ENCODE measurements at places on chromosomes 11 and 22.

DNA sequence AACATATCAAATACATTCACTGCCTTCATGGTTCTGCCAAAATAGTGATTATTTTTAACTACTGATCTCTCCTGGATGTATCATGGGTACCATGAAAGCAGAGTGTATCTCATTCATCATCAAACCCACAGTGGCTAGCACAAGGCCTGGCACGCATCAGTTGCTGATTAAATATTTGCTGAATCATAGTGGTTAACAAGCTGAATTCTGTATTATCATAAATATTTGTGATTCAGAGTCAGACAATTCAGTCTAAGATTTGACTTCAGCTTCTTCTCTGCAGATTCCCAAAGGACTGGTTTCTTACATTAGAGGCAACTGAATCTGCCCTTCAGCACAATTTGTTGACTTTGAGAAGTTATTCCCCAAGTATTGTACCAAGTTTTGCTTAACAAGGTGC, 715.8 kb upstream of the LRRC4C start:
- no peak for DNase-seq

- no peak for DNase-seq
Measured at GRCh38 chr22:23504516-23504915, 75.6 kb downstream of the IGLL1 start.

DNA sequence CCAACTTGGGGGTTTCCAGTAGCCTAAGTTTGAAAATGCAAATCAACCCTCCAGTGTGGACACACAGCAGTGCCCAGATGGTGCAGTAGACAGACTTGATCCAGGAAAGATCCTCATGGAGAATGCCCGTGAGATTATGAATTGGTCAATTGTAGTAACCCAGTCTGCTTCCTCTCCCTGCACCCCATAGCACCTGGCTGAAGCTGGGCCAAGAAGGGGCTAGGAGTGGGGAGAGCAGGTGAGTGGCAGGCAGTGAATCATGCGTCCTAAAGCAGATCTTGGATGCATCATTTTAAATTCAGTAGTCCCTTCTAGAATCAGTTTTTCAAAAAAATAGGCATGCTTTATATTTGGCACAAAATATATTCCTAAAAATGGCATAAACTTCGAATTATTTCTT, 52.2 kb downstream of the CYB5R2 start:
- no peak for DNase-seq

GRCh38 chr11:2751523-2752203, 51.9 kb upstream of the KCNQ1OT1 start:
- DNase-seq = no peak

DNA sequence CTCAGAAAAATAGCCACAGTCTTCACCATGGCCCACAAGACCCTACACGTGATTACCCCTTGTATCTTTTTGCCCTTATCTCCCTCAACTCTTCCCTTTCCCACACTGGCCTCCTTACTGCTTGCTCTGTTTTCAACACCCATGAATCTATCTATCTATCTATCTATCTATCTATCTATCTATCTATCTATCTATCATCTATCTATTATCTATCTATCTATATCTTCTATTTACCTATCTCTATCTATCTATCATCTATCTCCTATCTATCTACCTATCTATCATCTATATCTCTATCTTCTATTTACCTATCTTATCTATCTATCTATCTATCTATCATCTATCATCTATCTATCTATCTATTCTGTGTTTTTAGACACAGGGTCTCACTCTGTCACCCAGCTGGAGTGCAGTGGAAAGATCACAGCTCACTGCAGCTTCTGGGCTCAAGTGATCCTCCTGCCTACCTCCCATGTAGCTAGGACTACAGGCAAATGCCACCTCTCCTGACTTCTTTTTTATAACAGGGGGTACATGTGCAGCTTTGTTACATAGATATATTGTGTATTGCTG, 54.2 kb downstream of the CNTF start:
- no peak for DNase-seq

- no peak for DNase-seq
Measured at GRCh38 chr11:108112057-108112456, 9.3 kb upstream of the ACAT1 start.

GRCh38 chr11:126438691-126439090, 83.2 kb downstream of the ST3GAL4 start:
- no peak for DNase-seq

DNA sequence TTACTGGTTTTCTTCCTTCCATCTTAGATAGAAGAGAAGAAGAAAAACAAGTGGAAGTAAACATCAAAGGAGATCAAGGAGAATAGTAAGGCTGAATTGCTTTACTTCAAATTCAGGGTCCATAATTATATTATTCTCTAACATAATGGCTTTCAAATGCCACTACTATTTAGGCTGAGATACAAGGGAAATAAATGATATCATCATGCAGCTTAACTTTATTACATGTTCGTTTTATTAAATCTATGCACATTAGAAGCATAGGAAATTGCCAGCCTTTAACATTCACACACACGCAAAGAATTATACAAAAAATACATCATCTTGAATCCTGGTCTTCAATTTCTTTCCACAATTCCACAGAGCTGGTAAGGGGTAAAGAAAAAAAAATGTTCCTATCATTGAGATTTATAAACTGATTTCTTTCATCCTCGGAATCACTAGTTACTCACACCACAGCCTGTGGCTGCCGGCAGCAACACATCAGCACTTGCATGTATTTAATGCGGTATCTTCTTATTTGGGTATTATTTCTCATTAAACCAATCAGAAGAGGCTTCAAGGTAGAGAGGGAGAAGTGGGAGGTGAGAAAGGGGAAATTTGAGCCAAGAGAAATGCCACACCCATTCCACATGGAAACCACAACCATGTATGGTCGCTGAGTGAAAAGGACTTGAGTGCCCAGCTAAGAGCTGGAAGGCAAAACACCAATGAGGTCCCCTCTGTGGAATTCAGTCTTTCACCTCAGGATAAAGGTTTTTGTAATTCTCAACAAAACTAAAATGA, 26.3 kb downstream of the SYTL2 start:
- DNase-seq = no peak

- no peak for DNase-seq
Measured at GRCh38 chr11:35682230-35683173, 19.9 kb downstream of the TRIM44 start.

- no peak for DNase-seq
Measured at GRCh38 chr11:69700278-69701140, 3.3 kb downstream of the FGF19 start.

GRCh38 chr11:126776119-126776518, 224.5 kb downstream of the KIRREL3 start:
- DNase-seq = no peak

- DNase-seq = no peak
Measured at GRCh38 chr11:108511851-108512474, 13.8 kb upstream of the POGLUT3 start.

DNA sequence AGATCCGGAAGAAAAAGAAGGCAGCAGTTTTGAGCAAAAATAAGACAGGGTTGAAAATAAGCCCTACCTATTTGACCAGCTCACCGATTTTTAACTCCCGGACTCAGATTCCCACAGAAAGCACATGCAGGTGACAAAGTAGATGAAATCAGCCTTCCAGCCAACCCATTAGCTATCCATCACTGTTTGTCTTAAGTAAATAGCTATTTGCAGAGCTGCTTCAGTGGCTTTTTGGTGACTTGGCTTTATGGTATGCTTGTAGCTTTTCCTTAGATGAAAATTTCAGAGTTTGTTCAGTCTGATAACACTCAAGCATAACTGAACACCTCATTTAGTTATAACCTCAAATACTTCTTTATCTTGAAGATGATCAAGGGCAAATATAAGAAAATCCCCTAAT, 192.6 kb downstream of the HIPK3 start:
- no peak for DNase-seq

- DNase-seq = no peak
Measured at GRCh38 chr11:15145615-15146014, 30.9 kb downstream of the INSC start.

DNA sequence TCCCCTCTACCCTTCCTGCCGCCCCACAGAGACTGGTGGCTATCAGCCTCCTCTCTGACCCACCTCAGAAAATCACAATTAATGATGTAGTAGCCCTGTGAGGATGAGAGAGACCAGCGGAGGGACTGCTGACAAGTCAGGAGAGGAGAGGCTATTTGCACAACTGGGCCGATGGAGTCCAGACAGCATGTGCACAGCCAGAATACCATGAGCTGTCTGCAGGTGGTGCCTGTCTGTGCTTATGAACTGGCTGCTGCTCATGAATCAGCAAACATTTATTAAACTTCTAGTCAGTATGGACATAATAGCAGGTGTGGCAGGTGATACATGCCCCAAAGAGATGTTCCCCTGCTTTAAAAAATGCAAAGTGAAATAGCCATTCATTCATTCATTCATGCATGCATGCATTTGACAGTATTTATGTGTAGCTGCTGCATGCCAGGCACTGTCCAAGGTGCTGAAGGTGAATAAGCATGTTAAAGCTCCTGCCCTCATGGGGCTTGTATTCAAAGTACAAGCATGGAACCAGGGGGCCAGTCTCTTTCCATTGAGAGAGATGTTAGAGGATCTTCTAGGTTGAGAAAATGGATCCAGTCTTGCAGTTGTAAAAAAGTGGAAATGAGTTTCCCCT, 141.3 kb downstream of the GRIK4 start:
- no peak for DNase-seq

- DNase-seq = no peak
Measured at GRCh38 chr11:77403211-77403610, 70.7 kb downstream of the PAK1 start.
